ENCODE measurements at places on chromosomes 2 and 18.

DNA sequence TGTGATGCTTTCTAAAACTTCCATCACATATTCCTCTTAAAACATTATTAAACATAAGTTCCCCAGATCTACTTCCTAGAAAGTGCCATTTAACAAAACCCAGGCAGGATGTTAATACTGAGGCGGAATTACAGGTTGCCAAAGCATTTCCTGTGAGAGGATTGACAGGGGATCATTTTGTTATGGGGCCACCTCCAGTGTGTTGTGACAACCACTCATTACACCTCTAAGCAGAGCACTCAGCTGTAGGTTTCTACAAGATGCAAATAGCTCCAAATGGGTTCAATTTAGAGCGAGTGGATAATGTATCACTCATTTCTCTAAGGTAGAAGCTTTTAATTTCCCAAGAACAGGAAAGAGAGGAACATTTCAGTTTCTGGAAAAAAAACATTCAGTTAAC lies 1429.5 kb upstream of the ACVR2A start:
- H3K36me3 ChIP-seq: no peaks in the 10 kb centered on the region
- H3K4me1 ChIP-seq: no peaks in the 10 kb centered on the region
- H3K4me3 ChIP-seq: no peak overlapping the region
- no peak overlapping the region for H3K27ac ChIP-seq
- no peaks in the 10 kb centered on the region for H3K27me3 ChIP-seq
- DNase-seq: no peak

DNA sequence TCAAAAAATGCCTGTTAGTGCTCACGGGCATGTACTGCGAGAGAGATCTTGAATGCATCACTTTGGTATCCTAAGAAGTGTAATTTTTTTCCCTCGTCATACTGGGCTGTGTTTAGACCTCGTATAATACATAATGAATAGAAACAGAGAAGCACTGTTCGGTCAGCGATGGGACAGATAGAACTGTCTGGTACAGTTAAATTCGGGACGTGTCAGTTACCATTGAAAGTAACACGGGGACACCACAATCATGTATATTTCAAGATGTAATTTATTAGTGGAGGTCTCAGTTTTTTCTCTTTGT lies 1.8 kb downstream of the PKP4 start:
- no peak for DNase-seq
- H3K4me1 ChIP-seq: peaks cover 2% of the 10 kb centered on the region
- no peak overlapping the region for H3K27ac ChIP-seq

- no peak for DNase-seq
- H3K27ac ChIP-seq: no peak overlapping the region
- no peaks in the 10 kb centered on the region for H3K4me1 ChIP-seq
- H3K27me3 ChIP-seq: no peaks in the 10 kb centered on the region
- H3K4me3 ChIP-seq: no peak overlapping the region
These were observed 1048.8 kb downstream of the DPP10 start for GRCh38 chr2:115491186-115491793.

DNA sequence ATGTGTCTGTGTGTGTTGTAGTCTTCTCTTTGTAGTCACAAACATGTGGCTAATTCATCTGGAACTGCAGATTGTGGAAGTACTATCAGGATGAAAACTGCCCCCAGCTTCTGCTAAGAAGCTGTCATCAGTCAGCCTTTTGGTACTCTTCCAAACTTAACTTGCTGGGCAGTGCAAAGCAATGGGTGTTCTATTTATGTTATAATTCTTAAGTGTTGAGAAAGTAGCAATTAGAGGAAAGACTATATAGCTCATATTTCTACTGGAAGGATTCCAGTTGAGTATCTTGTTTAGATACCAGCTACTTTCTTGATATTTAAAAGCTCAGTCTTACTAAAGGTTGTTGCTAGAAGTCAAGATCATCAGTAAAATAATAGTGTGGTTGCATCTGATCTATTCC lies 52.1 kb downstream of the SLC38A11 start:
- no peak for DNase-seq
- H3K4me1 ChIP-seq: no peaks in the 10 kb centered on the region
- no peak overlapping the region for H3K4me3 ChIP-seq
- H3K27ac ChIP-seq: no peak overlapping the region
- no peaks in the 10 kb centered on the region for H3K36me3 ChIP-seq

DNA sequence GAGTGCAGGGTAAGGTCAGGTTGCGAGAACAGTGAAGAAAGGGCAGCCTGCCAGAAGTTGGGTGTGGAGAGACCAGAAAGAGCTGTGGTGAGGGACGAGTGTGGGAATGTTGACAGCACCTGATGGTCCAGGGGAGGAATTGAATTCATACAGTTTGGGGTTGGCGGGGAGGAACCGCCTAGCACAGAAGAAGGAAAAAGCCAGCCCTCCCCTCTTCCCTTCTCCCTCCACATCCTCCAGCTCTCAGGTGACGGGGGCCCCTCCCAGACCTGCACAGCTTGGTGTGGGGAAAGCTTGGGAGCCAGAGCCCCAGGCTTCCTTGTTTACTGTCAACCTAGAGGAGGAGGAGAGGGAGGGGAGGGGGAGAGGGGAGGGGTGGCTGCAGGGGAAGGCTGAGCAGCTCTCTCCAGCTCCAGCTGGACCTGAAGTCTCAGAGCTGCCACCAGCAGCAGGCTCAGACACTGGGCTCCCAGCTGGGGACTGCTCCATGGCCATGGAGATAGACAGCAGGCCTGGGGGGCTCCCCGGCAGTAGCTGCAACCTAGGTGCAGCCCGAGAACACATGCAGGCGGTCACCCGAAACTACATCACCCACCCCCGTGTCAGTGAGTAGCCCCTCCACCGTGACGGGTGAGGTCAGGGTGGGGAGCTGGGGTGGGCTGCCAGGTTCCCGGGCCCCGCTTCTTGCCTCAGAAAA lies at the start of gene ATP6V1B1:
Gene ATP6V1B1 (plus strand): TSS at position 433 of the 697 bp plus-strand sequence. CDS start 55 bp downstream, at position 488.
- no peak within 1 kb of the TSS for H3K4me3 ChIP-seq
- no peaks in the 10 kb centered on the region for H3K36me3 ChIP-seq
- H3K27me3 ChIP-seq: peaks cover 3% of the 10 kb centered on the region
- H3K4me1 ChIP-seq: peaks cover 9% of the 10 kb centered on the region
- H3K27ac ChIP-seq: no peak within 1 kb of the TSS

GRCh38 chr2:207676827-207677354 lies 34.5 kb upstream of the CCNYL1 start:
- no peaks in the 10 kb centered on the region for H3K36me3 ChIP-seq
- H3K27me3 ChIP-seq: no peaks in the 10 kb centered on the region
- H3K4me1 ChIP-seq: no peaks in the 10 kb centered on the region

DNA sequence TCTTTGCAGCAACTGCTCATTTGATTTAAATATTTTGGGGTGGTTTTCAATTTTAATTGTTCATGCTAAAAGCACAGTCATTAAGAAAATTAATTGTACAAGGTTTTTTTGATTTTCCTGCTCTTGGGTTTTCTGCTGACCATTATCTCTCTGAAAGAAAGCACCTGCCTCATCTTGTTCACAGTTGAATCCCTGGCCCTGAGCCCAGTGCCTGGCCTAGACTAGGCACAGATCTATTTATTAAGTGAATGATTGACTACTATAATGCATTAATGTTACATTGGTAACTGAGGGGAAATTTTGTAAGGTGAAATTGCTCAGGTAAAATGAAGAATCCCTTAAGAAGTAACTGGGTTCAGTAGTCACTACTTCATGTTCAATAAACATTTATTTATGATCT lies 22.0 kb downstream of the IL1RL2 start:
- H3K27ac ChIP-seq: no peak overlapping the region
- H3K27me3 ChIP-seq: no peaks in the 10 kb centered on the region
- no peak for DNase-seq
- H3K36me3 ChIP-seq: no peaks in the 10 kb centered on the region
- H3K4me1 ChIP-seq: no peaks in the 10 kb centered on the region
